Forelimb muscle (tissue), 1 donor: ENCODE measurements at places on chromosomes 7 and 10.

- DNase-seq, result no peak
These were observed 255.8 kb downstream of the TWIST1 start for GRCh38 chr7:18861514-18862118.

- no peak for DNase-seq
These were observed 135.0 kb downstream of the ACTR3B start for GRCh38 chr7:152894295-152895170.

DNA sequence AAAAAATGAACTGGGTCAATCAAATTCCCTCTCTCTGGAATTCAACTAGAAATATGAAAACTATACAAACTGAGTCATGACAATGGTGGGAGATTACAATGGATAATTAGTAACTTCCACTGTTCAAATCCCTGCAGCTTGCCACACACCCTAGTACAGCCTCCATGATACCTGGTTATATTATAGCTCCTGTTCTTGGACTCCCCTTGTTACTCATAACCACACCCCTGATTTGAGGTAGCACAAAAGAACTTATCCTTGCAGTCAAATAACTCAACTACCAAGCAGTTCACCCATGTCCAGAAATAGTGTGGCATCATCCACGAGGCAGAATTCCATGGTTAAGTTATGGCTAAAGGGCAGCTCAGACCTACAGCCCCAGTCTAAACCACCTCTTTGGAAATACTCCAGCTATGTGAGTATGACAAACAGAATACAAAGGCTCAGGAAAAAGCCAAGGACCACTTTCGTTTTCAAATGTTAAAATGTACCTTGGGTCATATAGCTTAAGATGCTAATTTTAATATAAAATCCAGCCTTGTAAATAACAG, 164.7 kb downstream of the CPEB3 start:
- no peak for DNase-seq

GRCh38 chr10:53108317-53108934, 335.8 kb upstream of the MBL2 start:
- no peak for DNase-seq

GRCh38 chr7:50302486-50303334, 1.8 kb upstream of the IKZF1 start:
- DNase-seq, result no peak

DNA sequence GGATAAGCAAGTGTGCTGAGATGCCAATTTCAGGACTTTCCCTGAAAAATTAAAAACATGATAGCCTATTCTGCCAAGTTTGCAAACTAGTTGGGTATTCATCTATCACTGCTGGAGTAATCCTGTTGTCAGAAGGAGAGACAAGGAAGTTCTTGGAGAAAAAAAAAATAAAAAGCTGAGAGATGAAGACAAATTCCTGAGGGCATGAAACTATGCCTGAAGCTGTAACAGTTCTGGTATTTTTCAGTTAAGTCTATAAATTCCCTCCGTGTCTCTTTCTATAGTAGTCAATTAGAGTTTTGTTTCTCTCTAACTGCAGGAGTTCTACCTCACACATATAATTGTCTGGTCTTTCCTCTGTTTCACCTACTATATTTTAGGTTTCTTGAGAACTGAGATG, 95.7 kb downstream of the DGKB start:
- no peak for DNase-seq
